SJCRH30 (cell line): ENCODE measurements at places on chromosomes 3 and 15. TPM values are rescaled to one million over a fixed set of nuclear protein-coding genes. Genes with fewer than 3 reads are reported as not detected.

Gene MYLK
- total RNA-seq: 3.2 and 4.3 TPM in 2 replicates

Gene ZNF860
- total RNA-seq: 0.06 TPM in 1 of 2 replicates, not detected in the other

GRCh38 chr15:92226020-92226612 is 167.6 kb upstream of the ST8SIA2 start:
- H3K4me1 ChIP-seq: no peaks in the 10 kb centered on the region
- no peak overlapping the region for H3K27ac ChIP-seq
- H3K4me3 ChIP-seq: no peak overlapping the region

Gene ADAMTS7
- total RNA-seq: 2.0 and 2.4 TPM in 2 replicates

- H3K4me1 ChIP-seq: no peaks in the 10 kb centered on the region
- H3K27ac ChIP-seq: no peak overlapping the region
- DNase-seq: no peak
- H3K36me3 ChIP-seq: no peaks in the 10 kb centered on the region
Observed at GRCh38 chr15:97114900-97115760, 784.6 kb downstream of the NR2F2 start.

DNA sequence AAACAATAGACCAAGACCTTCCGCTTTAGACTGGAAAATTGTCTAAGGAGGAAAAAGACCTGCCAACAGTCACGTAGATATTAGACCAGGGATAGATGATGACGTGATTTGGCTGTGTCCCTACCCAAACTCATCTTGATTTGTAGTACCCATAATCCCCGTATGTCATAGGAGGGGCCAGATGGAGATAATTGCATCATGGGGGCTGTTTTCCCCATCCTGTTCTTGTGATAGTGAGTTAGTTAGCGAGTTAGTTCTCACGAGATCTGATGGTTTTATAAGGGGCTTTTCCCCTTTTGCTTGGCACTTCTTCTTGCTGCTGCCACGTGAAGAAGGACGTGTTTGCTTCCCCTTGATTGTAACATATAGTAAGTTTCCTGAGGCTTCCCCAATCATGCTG is 31.7 kb upstream of the SUCLG2 start:
- H3K4me1 ChIP-seq: no peaks in the 10 kb centered on the region
- no peak for DNase-seq
- no peaks in the 10 kb centered on the region for H3K36me3 ChIP-seq
- no peak overlapping the region for H3K4me3 ChIP-seq

GRCh38 chr15:65377105-65377975 is 462 bp downstream of the IGDCC3 start:
- no peaks in the 10 kb centered on the region for H3K36me3 ChIP-seq
- H3K4me3 ChIP-seq: peak overlapping the region; percentile 91
- H3K27ac ChIP-seq: no peak overlapping the region
- DNase-seq: peak; percentile 62
- 0 out of 2 replicates have a peak, but pooled peaks cover 7% of the 10 kb centered on the region for H3K4me1 ChIP-seq

- no peak overlapping the region for H3K27ac ChIP-seq
- no peaks in the 10 kb centered on the region for H3K27me3 ChIP-seq
- no peaks in the 10 kb centered on the region for H3K36me3 ChIP-seq
- no peak overlapping the region for H3K4me3 ChIP-seq
Observed at GRCh38 chr15:58095415-58095814, 29.9 kb upstream of the ALDH1A2 start.

Gene ZIC4
- total RNA-seq: 0.20 and 0.87 TPM in 2 replicates

Gene IL12A
- 0.05 TPM in 1 of 2 replicates, not detected in the other for total RNA-seq

- H3K27ac ChIP-seq: no peak overlapping the region
- peaks cover 15% of the 10 kb centered on the region for H3K4me1 ChIP-seq
- H3K4me3 ChIP-seq: no peak overlapping the region
- H3K27me3 ChIP-seq: no peaks in the 10 kb centered on the region
- no peak for DNase-seq
Observed at GRCh38 chr3:17642474-17642873, 100.0 kb downstream of the TBC1D5 start.

DNA sequence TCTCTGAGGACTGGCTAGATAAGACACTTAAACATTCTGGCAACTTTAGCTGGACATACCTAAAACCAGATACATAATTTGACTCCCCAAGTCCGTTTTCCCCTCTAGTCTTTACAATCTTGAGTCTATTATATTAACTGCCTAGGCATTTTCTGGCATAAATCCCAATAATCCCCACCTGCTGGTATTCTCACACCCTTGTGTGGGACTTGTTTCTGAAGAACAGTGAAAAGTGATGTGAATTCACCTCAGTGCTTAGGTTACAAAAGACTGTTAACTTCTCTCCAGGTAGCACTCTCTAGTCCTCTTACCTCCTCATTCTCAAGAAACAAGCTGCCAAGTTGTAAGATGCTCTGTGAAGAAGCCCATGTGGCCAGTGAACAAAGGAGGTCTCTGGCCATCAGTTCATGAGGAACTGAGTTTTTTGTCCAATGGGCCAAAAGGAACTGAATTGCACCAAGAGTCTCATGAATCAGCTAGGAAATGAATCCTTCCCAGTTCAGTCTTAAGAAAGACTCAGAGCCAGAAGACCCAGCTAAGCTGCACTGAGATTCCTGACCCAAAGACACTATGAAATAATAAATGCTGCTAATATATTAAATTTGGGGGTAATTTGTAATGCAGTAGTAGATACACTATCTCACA is 4.1 kb downstream of the OSBPL11 start:
- no peak for DNase-seq
- H3K36me3 ChIP-seq: no peaks in the 10 kb centered on the region
- no peaks in the 10 kb centered on the region for H3K27me3 ChIP-seq
- H3K4me1 ChIP-seq: peaks cover 5% of the 10 kb centered on the region; the same call in 1 of the 2 replicates

Gene PPP1R14D
- not detected in 2 replicates for total RNA-seq

Gene CFAP161
- total RNA-seq: not detected in 2 replicates

- peaks cover 16% of the 10 kb centered on the region for H3K4me1 ChIP-seq
- no peaks in the 10 kb centered on the region for H3K27me3 ChIP-seq
- DNase-seq: peak; percentile 77
- H3K36me3 ChIP-seq: no peaks in the 10 kb centered on the region
- H3K27ac ChIP-seq: peak overlapping the region; percentile 77
Observed at GRCh38 chr3:76986876-76987474, 52.9 kb upstream of the ROBO2 start.

Gene PLEKHO2
- 26.7 and 28.5 TPM in 2 replicates for total RNA-seq

- no peaks in the 10 kb centered on the region for H3K4me1 ChIP-seq
- no peaks in the 10 kb centered on the region for H3K36me3 ChIP-seq
- no peak for DNase-seq
- H3K27ac ChIP-seq: no peak overlapping the region
Observed at GRCh38 chr15:51289290-51289689, 49.1 kb downstream of the CYP19A1 start.

Gene PLA2G4D
- not detected in 2 replicates for total RNA-seq

Gene TM4SF18
- total RNA-seq: not detected in 2 replicates

GRCh38 chr3:11367143-11367693 is 95.0 kb downstream of the ATG7 start:
- H3K4me3 ChIP-seq: no peak overlapping the region
- H3K27ac ChIP-seq: no peak overlapping the region
- H3K27me3 ChIP-seq: no peaks in the 10 kb centered on the region
- peaks cover 7% of the 10 kb centered on the region; the same call in 1 of the 2 replicates for H3K36me3 ChIP-seq
- peaks cover 25% of the 10 kb centered on the region for H3K4me1 ChIP-seq

Gene FAM43A
- 1.9 TPM in 2 replicates for total RNA-seq

Gene RASGRF1
- total RNA-seq: 0.43 and 1.1 TPM in 2 replicates

DNA sequence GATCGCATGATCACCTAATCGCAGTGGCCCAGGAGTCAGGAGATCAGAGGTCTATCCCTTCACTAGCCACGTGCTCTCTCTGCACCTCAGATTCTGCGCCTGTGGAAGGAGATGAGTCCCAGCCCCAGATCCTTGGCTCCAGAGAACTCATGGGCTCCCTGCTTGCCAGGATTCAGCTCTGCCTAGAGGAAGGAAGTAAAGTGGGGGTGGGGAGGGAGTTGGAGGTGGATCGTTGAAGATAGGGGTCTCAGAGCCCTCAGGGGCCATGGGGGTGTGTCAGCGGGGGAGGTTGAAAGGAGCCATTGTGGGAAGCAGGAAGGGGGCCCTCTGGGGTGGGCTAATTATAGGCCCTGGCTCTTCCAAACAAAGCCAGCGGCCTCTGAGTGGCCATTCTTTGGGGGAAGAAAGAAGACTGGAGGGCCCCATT is 11.3 kb upstream of the STRA6 start:
- H3K27ac ChIP-seq: peak overlapping the region; percentile 23; the same call in 1 of the 2 replicates
- H3K27me3 ChIP-seq: no peaks in the 10 kb centered on the region
- no peaks in the 10 kb centered on the region for H3K36me3 ChIP-seq
- H3K4me3 ChIP-seq: no peak overlapping the region

Gene POLQ
- 23.5 and 27.2 TPM in 2 replicates for total RNA-seq

DNA sequence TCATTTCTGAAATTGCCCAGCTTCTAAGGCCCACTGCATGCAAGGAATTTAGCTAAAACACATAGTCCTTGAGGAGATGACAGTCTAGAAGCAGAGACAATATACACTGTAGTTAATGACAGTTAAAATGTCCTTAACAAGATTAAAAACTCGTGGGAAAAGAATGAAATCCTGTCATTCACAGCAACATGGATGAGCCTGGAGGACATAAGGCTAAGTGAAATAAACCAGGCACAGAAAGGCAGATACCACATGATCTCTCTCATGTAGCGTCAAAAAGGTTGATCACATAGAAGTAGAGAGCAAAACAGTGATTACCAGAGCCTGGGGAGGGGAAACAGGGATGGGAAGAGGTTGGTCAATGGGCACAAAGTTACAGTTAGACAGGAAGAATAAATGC is 36.3 kb upstream of the GOLGA8J start:
- no peak for DNase-seq
- no peak overlapping the region for H3K4me3 ChIP-seq
- peaks cover 11% of the 10 kb centered on the region; the same call in 1 of the 2 replicates for H3K27me3 ChIP-seq
- no peaks in the 10 kb centered on the region for H3K36me3 ChIP-seq
- no peaks in the 10 kb centered on the region for H3K4me1 ChIP-seq

GRCh38 chr3:31495971-31496665 is 36.6 kb upstream of the STT3B start:
- H3K4me1 ChIP-seq: no peaks in the 10 kb centered on the region
- H3K4me3 ChIP-seq: no peak overlapping the region
- no peaks in the 10 kb centered on the region for H3K36me3 ChIP-seq
- H3K27ac ChIP-seq: no peak overlapping the region

DNA sequence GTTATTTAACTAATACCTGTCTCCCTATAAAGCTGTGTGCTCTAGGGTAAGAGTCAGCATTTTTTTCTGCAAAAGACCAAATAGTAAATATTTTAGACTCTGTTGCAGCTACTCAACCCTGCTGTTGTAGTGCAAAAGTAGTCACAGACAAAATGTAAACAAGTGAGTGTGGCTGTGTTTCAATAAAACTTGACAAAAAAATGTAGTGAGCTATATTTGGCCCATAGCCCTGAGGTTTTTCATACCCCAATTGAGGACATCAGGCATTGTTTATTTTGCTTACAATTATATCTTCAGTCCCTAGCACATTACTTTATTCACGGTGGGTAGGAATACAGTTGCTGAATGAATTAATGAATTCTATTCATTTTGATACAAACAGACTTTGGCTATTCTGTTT is 58.7 kb upstream of the TBC1D5 start:
- no peaks in the 10 kb centered on the region for H3K27me3 ChIP-seq
- no peaks in the 10 kb centered on the region for H3K4me1 ChIP-seq
- H3K27ac ChIP-seq: no peak overlapping the region
- no peak overlapping the region for H3K4me3 ChIP-seq

Gene ADAM10
- total RNA-seq: 292 and 334 TPM in 2 replicates

Gene TMEM207
- not detected in 2 replicates for total RNA-seq

Gene TMC3
- 0.06 TPM in 1 of 2 replicates, not detected in the other for total RNA-seq

DNA sequence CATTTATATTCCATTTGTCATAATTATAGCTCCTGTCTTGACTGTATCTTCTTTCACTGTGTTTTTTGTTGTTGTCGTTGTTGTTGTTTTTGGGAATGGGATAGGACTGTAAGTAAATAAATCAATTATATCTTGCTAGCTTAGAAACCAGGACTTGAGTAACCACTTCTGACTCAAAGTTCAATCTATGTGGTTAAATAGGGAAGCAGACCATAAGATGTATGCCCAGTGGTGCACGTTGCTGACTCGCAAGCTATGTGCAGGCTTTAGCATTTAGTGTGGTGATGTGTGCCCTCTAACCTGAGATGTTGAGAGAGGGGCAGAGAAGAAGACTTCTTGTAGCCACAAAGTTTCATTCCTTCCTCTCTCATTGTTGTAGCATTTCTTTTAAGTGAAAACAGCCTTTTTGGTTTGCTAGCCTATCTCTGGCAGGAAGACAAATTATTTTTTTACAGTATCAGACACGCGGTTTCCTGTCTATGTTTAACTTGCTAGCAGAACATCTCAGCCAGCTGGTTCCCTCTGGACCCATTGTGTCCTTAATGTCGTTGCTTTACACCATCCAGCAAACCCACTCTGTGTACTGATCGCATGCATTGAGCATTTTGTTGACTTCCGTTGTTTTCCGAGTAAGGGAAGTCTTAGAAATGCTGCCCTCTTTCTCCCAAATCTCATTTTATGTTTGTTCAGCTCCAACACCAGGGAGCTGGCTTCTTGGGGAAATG is 52.1 kb downstream of the TGFBR2 start:
- H3K27ac ChIP-seq: peak overlapping the region; percentile 94
- peaks cover 36% of the 10 kb centered on the region for H3K4me1 ChIP-seq
- no peaks in the 10 kb centered on the region for H3K27me3 ChIP-seq
- H3K4me3 ChIP-seq: no peak overlapping the region

Gene SHISA5
- total RNA-seq: 74.9 and 78.1 TPM in 2 replicates

DNA sequence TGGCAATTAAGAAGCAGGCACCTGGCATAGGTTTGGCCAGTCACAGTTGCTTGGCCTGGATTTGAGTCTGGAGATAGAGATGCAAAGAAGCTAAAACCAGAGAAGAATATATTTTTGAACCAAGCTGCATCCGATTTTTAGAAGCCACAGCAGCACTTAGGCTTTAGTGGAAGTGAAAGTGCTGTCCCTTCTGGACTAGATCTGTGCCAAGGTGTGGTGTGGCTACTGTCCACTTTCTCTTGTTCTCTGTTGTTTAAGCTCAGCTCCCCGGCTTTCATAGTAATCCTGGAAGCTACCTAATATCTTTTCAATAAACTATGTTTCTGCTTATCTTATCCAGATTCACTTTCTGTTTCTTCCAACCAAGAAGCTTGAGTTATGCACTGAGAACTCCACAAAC is 183.4 kb upstream of the THRB start:
- no peaks in the 10 kb centered on the region for H3K36me3 ChIP-seq
- no peaks in the 10 kb centered on the region for H3K4me1 ChIP-seq
- H3K4me3 ChIP-seq: no peak overlapping the region
- no peak for DNase-seq
- H3K27ac ChIP-seq: no peak overlapping the region

DNA sequence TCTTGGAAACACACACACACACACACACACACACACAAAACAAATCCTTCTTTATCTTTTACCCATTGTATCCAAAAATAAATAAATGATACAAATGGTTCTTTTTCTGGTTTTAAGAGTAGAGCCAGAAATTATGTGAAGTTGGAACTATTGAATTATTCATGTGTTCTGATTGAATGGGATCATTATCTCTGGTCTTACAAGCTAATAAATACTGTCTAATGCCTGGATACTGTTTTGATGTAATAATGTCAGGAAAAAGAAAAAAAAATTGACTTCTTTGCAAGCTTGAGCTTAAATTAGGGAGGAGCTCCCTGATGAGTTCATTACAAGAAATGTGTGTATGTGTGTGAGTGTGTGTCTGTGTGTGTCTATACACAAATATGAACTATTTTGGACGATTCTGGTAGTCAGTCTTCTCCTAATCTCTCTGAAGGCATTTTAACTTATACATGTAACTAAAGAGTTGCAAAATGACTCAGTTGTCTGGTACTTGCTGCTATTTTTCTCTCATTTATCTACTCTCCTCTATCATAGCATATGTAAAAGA is 507.2 kb upstream of the AGTR1 start:
- no peak overlapping the region for H3K27ac ChIP-seq
- peaks cover 8% of the 10 kb centered on the region for H3K4me1 ChIP-seq
- no peaks in the 10 kb centered on the region for H3K36me3 ChIP-seq
- no peak for DNase-seq
- H3K4me3 ChIP-seq: no peak overlapping the region
- no peaks in the 10 kb centered on the region for H3K27me3 ChIP-seq

Gene PP2D1
- not detected in 2 replicates for total RNA-seq

Gene P2RY14
- total RNA-seq: 0.04 TPM in 1 of 2 replicates, not detected in the other
